ENCODE measurements at places on chromosomes 12 and 14.

GRCh38 chr12:49511410-49511809 is 27.4 kb upstream of the KCNH3 start:
- DNase-seq = no peak

GRCh38 chr12:27336282-27336653 is 3.6 kb downstream of the BMAL2 start:
- no peak for DNase-seq

DNA sequence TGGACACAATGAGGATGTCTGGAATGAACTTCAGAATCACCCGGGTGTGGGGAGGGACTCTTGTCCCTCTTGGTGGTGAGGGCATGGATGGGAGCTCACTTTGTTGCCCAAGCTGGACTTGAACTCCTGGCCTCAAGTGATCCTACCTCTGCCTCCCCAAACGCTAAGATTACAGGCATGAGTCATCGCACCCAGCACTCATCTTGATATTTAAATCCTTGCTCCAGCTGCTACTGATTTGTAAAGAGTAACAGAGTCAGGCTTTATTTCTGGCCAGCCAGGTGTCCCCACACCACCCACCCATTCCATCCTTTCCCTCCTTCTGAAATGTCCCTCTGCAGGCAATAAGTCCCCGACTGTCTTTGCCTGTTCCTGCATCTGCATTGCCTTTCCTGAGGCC is 4.9 kb downstream of the DDX54 start:
- no peak for DNase-seq

DNA sequence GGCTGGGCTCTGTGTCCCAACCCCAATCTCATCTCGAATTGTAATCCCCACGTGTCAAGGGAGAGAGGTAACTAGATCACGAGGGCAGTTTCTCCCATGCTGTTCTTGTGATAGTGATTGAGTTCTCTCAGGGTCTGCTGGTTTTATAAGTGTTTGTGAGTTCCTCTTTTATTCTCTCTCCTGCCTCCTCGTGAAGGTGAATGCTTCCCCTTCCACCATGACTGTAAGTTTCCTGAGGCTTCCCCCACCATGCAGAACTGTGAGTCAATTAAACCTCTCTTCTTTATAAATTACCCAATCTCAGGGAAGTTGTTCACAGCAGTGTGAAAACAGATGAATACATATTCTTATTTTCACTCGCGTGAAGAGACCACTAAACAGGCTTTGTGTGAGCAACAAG is 148.2 kb downstream of the TMEM30B start:
- DNase-seq = no peak

DNA sequence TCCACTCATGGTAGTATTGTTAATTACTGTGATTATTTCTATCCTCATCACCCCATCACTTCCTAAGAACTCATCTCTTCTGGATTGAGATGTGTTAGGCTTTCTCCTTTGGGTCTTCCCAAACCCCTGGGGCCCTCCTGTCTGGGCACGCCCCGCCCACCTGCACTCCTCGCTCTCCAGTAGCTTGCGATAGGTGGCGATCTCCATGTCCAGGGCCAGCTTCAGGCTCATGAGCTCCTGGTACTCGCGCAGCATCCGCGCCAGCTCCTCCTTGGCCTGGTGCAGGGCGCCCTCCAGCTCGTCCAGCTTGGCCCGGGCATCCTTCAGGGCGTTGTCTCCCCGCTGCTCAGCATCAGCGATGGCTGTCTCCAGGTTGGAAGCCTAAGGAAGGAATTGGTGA is 6.8 kb downstream of the KRT71 start:
- DNase-seq = no peak

DNA sequence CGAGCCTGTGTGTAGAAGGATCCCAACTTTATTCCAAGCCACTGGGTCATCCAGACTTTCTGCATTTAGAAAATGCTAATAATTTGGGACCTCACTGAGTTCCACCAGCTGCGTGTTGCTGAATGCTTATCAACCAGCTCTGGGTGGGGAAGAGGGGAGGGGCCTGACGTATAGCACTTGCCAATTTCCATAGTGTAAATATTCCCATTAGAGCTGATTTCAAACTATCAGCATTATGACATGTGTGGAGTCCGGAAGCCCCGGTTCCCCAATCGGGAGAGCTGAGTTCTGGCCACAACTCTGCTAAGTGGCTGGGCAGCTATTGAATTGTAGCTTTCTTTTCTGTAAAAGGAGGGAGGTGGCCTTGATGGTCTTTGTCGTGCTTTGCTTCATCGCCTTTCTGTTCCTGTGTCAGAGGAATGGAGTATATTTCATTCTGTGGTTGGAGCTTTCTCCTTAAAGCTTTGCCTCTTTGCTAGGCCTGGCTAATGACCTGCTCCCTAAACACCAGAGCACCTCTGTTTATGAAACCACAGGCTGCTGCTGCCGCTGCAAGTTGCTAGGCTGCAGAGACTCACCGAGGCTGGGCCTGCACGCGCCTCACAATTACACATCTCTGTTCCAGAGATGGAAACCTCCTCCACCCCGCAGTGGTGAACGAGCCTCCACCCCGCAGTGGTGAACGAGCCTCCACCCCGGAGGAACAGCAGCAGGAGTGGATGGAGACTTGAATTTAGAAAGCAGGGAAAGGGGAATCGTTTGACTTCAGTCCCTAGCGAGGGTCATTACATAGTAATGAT is 7.7 kb upstream of the BCL7A start:
- no peak for DNase-seq

- DNase-seq = no peak
These were observed 1006.0 kb upstream of the USP15 start for GRCh38 chr12:61254225-61254624.

DNA sequence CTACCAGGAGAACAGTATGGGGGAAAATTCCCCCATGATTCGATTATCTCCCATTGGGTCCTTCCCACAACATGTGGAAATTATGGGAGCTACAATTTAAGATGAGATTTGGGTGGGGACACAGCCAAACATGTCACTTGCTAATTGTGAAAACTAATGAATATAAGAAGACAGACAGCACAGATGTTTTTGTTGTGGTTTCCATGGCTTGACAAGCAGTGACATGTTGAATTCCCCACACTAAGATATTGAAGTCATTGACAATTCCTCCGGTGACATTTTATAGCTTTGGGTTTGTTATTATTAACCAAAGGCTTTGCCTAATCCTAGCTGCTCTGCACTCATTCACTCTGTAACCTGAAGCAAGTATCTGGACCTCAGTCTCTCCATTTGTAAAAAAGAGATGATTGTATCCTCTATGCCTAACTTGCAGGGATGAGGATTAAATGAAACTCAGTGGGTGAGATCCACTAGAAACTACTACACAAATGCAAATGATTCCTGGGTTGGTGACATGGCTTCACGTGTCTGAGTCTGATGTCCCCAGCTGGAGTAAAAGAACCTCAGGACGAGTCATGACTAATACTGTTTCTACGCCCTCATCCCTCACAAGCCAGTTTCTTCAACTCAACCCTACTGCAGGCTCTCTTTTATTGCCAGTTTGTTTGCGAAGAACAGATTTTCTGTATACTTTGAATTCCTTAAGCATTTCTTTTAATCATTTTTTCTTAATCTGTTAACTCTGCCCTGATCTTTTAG is 71.6 kb downstream of the ASCL1 start:
- no peak for DNase-seq

DNA sequence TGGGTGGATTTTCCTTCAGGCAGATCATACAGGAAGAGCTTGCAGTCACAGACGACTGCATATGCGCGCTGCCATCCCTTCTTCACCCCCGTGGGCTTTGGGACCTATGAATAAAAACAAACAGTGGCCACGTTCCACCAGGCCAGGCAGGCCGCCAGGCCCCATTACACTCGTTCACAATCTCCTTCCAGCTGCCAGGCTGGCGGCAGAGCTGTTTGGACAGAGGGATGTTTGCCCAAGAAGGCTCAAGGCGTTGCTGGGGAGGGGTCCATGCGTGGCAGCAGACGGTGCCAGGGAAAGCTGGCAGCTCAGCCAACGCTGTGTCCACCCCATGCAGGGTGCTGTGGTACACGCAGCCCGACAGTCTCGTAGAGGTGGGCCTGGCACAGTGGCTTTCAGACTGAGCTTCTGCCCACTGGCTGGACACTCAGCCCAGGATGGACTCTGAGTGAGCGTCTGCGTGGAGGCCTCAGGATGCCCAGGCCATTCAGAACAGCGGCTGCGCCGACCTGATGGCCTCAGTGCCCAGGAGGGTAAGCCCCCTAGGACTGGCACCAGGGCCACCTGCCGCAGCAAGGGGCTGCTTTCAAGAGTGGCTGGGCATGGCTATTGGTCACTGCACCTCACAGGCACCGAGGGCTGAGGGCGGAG is 27.5 kb downstream of the AMN start:
- DNase-seq = peak; percentile 95

- no peak for DNase-seq
These were observed 110.4 kb downstream of the BCAT1 start for GRCh38 chr12:24838531-24838950.

GRCh38 chr12:96425951-96426350 is 25.7 kb upstream of the CDK17 start:
- DNase-seq = no peak

DNA sequence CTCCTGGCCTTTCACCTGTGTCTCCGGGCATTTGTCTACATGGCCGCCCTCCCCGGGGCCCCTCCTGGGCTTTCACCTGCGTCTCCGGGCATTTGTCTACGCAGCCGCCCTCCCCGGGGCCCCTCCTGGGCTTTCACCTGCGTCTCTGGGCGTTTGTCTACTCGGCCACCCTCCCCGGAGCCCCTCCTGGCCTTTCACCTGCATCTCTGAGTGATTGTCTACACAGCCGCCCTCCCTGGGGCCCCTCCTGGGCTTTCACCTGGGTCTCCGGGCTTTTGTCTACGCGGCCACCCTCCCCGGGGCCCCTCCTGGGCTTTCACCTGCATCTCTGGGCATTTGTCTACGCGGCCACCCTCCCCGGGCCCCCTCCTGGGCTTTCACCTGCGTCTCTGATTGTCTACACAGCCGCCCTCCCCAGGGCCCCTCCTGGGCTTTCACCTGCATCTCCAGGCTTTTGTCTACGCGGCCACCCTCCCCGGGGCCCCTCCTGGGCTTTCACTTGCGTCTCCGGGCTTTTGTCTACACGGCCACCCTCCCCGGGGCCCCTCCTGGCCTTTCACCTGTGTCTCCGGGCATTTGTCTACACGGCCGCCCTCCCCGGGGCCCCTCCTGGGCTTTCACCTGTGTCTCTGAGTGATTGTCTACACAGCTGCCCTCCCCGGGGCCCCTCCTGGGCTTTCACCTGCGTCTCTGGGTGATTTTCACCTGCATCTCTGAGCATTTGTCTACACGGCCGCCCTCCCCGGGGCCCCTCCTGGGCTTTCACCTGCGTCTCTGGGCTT is 68.0 kb upstream of the GALNT9 start:
- no peak for DNase-seq

- no peak for DNase-seq
These were observed 1.4 kb upstream of the GTF2A1 start for GRCh38 chr14:81222126-81222525.

DNA sequence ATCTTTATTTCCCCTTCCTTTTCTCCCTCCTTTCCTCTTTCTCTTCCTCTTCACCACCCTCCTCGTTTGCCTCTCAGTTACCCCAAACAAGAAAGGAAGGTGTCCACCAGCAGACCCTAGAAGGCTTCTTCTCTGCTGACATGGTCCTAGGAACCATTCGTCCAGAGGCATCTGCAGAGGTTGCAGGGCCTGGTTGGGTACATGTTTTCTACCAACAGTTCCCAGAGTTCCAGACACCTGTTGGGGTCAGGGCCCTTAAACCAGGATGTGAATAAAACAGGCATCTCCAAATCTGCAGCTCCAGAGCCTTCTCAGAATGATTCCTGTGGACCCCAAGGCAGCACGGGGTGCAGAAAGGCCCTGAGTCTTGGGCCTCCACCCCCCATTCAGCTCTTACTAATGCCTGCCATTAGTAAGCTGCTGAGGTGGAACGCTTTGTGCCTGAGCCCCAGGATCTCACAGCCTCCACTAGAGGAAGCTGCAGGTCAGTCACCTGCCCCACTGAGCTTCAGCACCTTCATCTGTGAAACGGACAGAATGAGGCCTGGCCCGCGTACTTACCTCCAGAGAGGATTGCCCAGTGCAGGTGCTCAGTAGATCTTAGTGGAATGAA is 130.4 kb downstream of the DICER1 start:
- DNase-seq = no peak

All from COR-L47 (cell line).